Stimulated activated CD4-positive, alpha-beta T cell treated with anti-CD3 and anti-CD28 coated beads, TNF-alpha, amount 100 ng/mL, for 1 hour (primary cell): ENCODE measurements at places on chromosomes 6 and 20.

GRCh38 chr20:39829256-39829655 lies 859.8 kb downstream of the MAFB start:
- no peak for DNase-seq

DNA sequence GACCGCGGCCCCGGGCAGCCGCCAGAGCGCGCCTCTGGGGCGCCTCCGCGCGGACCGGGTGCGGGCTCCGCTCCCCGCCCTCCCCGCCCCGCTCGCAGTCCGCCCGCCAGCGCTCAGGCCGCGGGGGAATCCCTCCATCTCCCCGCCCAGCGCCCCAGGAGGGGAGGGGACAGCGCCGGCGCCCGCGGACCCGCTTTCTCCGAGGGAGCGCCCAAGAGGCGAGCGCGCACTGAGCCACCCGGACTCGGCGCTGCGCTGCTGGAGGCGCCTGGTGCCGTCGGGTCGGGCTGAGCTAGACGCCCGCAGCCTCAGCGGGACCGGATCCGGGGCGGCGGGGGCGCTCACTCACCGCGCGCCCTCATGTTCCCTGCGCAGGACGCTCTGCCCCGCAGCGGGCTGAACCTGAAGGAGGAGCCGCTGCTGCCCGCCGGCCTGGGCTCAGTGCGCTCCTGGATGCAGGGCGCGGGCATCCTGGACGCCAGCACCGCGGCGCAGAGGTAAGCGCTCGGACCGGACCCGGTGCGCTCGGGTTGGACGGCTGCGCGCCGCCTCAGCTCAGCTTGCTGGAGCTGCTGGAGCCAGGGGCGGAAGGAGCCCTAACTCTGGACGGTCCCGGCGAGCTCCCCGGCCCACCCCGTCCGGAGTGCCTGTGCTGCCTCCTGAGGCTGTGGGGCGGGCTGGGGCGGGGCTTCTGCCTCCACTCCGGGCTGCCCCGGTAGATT lies 867 bp downstream of the EBF4 start:
- peak; percentile 7 for DNase-seq

- no peak for DNase-seq
Observed at GRCh38 chr6:56766806-56767178, 124.1 kb upstream of the DST start.

DNA sequence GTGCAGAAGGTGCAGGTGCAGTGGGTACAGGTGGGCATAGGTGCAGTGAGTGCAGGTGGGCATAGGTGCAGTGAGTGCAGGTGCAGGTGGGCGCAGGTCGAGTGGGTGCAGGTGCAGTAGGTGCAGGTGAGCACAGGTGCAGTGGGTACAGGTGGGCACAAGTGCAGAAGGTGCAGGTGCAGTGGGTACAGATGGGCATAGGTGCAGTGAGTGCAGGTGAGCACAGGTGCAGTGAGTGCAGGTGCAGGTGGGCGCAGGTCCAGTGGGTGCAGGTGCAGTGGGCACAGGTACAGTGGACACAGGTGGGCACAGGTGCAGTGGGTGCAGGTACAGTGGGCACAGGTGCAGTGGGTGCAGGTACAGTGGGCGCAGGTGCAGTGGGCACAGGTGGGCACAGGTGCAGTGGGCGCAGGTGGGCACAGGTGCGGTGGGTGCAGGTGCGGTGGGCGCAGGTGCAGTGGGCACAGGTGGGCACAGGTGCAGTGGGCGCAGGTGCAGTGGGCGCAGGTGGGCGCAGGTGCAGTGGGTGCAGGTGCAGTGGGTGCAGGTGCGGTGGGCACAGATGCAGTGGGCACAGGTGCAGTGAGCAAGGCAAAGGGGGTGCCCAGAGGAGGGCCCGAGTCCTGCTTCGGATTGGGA lies 15.3 kb downstream of the ZBTB46 start:
- DNase-seq: no peak

GRCh38 chr6:43708860-43709653 lies 21.5 kb upstream of the MRPS18A start:
- no peak for DNase-seq

DNA sequence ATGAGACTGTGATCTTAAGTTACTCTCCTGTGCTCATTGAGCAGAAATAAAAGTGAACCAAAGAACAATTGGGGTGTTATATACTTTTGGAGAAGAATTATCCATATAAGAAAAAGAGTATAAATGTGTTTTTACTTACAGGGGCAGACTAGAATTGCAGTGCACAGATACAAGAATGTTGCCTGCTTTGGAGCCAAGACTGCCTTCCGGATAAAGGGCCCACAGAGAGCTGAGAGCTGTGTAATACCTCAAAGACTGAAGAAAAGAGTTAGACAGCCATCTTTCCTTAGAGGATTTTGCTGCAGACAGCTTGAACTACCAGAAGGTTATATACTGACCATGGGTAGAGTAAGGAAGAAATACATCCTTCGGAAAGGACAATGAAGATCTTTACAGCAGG lies 1235.5 kb upstream of the CITED2 start:
- no peak for DNase-seq

DNA sequence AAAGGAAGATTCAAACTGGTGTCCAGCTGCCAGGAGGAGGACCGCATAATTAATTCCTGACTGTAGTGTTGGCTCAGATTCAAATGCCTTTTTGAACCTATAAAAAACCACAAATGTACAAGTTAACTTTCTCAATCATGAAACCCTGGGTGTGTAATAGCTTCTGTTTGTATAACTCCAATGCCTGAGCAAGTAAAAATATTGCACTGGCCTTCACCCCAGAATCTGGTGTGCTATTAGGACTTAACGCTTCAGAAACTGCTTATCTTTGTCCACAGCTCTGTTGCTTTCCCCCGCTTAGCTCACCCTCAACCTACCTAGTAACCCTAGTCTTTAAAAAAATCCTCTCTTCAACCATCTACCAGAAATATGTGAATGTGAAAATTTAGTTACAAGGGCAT lies 119.1 kb upstream of the MAP7 start:
- no peak for DNase-seq

GRCh38 chr20:54822386-54822785 lies 347.0 kb downstream of the DOK5 start:
- no peak for DNase-seq

GRCh38 chr6:32607263-32607987 lies 17.8 kb upstream of the HLA-DRB1 start:
- DNase-seq: no peak

- DNase-seq: no peak
Observed at GRCh38 chr20:45810191-45810970, 2.1 kb upstream of the UBE2C start.

- DNase-seq: no peak
Observed at GRCh38 chr6:707576-708236, 14.8 kb upstream of the EXOC2 start.

- DNase-seq: no peak
Observed at GRCh38 chr20:51484831-51485230, 57.7 kb downstream of the NFATC2 start.

- DNase-seq: no peak
Observed at GRCh38 chr20:49899541-49900383, 15.6 kb downstream of the SPATA2 start.

- DNase-seq: no peak
Observed at GRCh38 chr20:63978319-63979228, 868 bp downstream of the SAMD10 start.

DNA sequence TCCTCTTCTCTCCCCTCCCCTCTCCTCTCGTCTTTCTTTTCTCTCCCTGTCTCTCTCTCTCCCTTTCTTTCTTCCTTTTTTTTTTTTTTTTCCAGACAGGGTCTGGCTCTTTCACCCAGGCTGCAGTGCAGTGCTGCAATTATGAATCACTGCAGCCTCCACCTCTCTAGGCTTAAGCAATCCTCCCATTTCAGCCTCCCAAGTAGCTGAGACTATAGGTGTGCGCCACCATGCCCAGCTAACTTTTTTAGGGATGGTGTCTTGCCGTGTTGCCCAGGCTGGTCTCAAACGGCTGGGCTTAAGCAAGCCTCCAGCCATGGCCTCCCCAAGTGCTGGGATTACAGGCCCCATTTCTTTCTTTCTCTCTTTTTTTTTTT lies 59.9 kb upstream of the NCOA3 start:
- no peak for DNase-seq

DNA sequence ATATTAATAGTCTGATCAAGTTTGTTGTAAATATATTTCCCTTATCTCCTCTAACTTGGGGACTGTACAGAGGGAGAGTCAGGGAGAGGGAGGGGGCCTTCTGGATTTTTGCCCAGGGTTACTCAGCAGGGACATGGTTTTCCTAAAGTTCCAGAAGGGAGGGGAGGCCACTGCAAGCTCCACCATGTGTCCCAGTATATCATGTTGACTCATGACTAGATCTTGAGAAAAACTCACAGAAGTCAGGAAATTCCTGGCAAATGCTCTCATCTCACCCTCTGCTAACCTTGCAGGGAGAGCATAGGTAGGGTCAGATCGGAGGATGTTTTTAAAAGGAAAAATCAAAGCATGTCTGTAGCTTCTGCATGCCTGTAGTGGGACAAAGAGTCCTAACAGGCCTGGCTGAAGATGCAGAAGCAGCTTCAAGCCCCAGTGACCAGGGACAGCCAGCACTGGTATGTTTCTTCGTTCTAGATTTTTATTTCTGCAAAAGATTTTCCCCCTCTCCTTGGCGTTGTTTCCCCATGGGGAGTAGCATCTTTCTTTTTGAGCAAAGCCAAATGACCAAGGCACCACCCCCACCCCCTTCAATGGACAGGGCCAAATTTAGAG lies 272.9 kb upstream of the SUPT3H start:
- DNase-seq: no peak

DNA sequence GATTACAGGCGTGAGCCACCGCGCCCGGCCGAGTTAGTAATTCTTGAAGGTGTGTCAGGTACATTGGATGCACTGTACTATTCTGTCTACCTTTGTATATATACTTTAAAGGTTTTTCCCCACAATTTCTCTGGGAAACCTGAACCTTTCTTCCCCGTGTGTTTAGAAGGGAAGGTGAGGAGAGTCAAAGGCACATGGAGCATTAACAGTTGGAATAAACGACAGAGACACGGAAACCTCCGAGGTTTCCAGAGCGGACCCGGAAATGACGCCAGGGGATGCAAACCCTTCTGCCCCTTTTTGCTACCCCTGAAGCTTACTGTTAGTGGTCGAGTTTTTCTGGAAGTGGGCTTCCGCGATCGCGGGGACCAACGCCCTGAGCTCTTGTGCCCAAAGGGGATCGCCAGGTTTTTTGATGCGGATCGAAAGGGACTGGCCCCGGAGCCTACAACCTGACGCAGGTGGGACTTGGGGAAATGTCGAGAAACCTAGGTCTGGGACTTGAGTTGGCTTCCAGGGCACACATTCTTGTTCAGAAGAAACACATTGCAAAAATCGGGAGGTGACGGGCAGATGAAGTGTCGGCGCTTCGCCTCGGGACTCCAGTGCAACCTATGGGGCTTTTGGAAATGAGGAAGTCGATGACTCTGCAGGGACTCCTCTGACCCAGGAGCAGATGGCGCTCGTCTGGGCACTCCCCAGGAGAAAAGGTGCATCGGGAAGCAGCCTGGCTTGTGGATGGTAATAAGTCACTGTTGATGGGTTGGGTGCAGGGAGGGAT lies 218.2 kb downstream of the OR2B2 start:
- no peak for DNase-seq

DNA sequence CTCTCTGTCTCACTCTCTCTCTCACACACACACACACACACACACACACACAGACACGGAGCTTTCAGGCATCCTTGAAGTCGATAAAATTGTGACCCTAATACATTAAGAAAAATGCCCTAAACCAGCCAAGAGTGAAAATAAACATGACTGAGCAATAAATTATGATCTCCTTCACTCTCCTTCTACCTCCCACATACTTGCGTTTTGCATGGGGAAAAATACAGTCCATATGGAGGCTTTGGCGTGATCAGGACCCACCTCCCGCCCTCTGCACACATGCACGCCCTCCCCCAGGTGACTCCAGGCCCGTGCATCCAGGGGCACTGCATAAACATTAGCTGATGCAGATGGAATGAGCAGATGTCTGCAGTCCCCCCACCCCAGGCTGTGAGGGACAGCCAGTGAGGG lies 114.2 kb upstream of the JARID2 start:
- DNase-seq: no peak

DNA sequence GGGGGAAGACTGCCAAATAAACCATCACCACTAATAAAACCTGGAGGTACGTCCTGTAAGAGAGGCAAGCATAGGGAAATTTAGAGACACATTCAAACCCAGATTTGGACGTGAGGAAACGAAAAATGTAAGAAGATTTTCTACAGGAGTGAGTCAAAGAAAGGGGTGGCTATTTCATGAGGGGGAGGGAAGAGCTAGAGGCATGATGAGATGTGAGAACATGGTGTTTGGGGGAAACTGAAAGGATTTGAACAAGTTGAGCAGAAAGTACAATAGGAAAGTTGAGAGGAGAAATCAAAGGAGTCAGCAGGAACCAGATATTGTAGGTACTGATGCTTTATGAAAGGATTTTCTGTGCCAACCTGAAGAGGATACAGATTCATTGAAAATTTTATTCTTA lies 179.1 kb upstream of the HS3ST5 start:
- DNase-seq: no peak

- DNase-seq: no peak
Observed at GRCh38 chr20:62291251-62292066, 11.3 kb upstream of the ADRM1 start.

DNA sequence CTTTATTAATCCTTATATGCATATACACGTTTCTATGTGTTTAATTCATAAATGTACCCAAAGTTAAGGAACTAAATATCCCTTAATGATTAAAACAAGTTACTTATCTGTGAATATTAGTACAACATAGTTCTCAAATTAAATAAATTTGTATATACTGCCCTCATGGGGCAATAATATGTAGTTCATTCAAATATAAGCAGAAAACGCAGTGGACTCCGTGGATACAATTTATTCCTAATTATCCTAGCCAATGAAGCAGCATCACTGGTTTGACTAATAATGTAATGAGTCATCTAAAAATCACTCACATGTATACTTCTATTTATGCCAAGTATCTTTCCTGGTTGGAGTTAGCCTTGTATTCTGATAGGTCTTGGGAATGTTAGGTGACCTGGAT lies 111.6 kb downstream of the TBC1D32 start:
- DNase-seq: no peak

GRCh38 chr6:158172001-158172400 lies 3.9 kb downstream of the GTF2H5 start:
- no peak for DNase-seq
